ENCODE measurements at places on chromosomes 16 and 17.
A peak's percentile ranks its signal among the peaks of the same experiment; 100 is the strongest.

- DNase-seq: no peak
These were observed 3.8 kb downstream of the CIITA start for GRCh38 chr16:10880594-10881452.

GRCh38 chr17:7147772-7148171 lies 31.4 kb downstream of the ASGR1 start:
- DNase-seq: no peak

- DNase-seq: peak; percentile 55
These were observed 204.5 kb downstream of the GSG1L start for GRCh38 chr16:27859020-27859419.

- DNase-seq: no peak
These were observed 92.8 kb downstream of the CHD9 start for GRCh38 chr16:53147500-53148065.

DNA sequence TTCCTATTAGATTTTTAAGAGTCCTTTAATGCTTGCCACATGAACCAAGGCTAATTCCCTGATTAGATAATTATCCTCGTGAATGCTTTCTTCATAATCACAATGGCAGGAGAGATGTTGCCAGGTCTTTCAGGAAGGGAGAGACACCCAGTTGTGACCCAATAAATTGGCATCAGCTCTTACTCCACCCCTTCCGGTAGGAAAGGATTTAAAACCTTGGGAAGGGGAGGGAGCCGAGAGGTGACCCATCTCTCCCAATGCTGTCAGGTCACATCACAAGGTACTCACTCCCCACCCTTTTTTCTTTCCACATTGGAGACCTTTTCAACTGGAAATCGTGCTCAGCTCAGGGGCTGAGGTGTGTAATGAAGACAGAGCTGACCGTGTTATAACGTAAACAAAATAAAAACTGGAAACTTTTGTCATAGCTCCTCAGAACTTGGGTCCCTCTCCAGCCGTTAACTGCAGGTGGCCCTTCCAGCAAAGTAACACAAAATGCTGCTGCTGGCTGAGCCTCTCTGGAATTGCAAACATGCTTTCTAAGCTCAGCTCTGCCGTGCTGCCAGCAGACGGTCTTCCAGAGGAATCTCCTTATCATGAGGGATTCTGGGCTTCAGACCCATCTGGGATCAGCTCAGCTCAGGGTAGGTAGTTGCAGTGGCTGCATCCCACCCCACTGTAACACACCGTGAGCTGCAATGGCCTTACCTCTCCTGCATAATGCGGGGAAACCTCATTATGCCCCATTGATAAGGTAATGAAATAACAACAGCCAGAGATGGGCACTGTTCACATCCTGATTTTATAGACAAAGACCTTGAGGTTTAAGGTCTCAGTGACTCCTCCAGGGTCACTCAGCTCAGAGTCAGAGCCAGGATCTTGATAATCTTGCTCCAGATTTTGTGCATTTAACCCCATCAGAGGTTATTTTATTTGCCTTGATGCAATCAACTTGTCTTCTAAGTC lies 15.6 kb downstream of the TMEM100 start:
- peak; percentile 7 for DNase-seq

- no peak for DNase-seq
These were observed 26.1 kb downstream of the GRIN2A start for GRCh38 chr16:10156099-10156498.

DNA sequence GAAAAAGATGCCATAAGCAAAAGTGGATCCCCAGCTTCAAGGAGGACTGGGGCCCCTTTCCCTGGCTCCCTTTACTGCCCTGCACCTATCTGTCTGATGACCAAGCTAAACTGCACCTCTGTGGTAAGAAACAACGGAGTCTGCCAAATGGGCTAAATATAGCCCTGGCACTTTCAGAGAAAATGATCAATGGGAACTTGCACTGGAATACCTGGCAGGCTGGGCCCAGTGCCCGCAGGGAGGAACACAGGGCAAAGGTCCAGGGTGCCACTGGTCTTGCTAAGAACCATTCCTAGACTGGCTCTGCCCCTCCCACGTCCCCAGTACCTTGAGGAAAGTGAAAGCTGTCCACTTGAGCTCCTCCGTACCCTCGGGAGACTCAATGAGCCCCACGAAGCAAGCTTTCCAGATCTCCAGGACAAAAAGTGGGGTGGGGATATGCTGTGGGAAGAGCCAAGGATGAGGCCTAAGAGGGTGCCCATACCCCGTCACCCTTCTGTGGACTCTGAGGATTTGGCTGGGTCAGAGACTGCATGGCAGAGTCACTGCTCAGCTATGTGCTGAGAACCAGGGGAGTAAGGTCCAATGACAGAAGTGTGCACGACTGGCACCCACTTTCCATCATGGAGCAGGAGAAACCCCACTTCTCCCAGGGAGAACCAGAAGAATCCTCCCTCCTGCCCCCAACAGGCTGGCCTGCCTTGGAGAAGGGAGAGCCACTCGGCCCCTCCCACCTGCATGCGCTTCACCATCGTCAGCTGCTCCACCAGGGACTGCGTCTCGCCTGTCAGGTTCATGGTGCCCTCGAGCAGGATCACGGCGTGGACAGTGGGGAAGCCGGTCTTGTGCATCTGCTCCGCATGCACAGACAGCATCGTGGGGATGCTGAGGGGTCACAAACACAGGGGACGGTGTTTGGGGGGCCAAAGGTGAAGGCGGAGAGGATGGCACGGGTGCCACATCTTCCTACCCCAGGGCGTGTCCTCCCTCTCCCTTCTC lies 17.4 kb downstream of the CSF3 start:
- DNase-seq: no peak
